ENCODE measurements at places on chromosomes 6 and 20.

- DNase-seq: no peak
Measured at GRCh38 chr6:4105980-4106536, 27.1 kb upstream of the FAM217A start.

DNA sequence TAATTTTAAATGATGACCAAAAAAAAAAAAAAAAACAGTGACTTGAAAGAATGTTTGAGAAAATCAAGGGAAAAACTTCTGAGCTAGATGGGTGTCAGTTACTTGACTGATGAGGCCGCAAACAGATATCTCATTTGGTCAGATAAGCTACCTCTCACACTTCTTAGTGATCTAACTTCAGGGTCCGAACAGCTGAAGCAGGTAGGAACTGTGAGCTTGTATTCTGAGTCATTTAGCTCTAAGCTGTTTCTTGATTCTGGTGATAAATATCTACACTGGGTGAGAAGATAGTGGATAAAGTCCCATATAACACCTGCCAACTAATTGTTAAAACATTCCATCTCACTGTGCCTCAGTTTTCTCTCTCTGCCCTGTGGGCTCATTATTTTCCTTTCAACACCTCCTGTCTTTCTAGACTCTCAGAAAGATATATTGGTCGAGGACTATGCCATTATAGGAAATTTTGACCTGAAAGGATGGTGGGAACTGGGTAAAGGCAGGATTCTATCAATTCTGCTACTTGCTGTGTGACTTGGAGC is 7.7 kb downstream of the KIF3B start:
- no peak for DNase-seq

GRCh38 chr20:50834599-50835005 is 39.7 kb downstream of the BCAS4 start:
- no peak for DNase-seq

DNA sequence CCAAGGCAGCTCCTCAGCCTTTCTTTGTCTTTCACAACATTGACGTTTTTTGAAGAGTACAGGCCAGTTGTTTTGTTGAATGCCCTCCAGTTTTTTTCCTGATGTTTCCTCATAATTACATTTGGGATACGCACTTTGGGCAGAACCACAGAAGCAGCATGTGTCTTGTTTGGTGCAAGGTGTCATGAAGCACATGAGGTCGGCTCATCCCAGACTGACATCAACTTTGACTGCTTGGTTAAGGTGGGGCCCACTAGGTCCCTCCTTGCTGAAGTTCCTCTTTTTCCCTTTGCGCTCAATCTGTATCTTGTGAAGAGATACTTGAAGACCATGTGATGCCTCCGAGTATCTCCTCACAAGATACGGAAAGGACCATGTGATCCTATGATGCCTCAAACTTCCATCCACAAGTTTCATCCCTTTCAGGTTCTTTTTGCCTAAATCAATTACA is 10.5 kb downstream of the SNAI1 start:
- DNase-seq: no peak

DNA sequence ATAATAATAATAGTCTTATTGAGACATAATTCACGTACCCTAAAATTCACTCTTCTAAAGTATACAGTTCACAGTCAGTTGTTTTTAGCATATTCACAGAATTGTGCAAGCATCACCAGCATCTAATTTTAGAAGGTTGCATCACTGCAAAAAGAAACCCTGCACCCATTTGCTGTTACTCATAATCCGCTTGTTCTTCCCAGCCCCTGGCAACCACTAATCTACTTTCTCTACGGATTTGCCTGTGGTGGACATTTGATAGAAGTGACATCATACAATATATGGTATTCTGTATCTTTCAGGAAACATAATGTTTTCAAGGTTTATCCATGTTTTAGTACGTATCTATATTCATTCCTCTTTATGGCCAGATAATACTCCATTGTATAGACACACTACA is 41.5 kb upstream of the FAM184A start:
- no peak for DNase-seq

DNA sequence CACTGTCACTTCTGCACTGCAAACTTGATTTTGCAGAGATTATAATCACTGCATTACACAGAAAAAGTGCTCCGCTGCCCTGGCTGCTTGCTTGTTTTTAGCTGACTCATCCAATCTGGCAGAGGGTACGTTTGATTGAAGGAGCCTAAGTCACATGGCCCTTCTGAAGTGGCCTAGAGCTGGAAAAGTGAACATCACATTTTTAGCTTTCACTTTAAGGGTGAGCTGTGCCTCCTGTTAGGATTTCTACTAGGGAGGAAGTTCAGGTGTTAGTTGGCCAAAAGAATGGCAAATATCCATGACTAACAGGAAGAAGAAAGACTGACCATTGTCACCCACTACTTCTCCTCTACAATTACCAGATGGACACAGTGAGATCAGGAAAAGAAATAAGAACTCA is 889.1 kb upstream of the MAP3K7 start:
- DNase-seq: no peak

DNA sequence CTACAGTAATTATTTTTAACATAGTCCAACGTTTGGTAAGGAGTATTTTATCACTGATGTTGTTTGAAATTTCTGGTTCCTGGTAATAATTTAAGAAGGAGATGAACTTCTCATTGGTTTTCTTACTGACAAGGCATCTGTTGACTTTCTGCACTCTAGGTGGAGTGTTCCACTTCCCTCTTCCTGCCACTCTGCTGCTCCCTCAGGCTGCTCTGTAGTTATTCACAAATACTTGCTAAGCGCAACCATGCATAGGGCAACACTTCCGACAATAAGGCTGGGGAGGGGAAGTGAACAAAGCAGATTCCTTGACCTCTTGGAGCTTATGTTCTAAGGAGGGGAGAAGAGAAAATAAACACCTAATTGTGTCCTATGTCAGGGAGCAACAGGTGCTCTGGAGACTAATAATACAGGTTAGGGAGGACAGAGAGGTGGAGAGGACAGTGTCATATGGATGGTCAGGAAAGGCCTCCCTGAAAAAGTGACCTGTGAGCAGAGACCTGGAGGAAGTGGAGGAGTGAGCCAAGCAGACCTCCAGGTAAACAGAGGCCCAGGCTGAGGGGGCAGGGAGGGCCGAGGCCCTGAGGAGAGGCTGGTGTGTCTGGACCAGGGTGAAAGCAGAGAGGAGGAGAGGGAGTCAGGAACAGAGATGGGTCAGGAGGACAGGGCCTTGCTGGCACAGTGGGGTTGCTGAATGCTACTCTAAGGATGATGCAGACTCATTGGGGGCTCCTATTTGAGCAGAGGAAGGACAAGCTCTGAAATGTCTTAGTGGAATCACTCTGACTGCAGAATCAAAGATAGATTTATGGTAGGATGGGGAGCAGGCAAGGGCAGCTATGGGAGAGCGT is 134.8 kb upstream of the SLC24A3 start:
- no peak for DNase-seq

- DNase-seq: no peak
Measured at GRCh38 chr20:19256085-19256484, 43.6 kb downstream of the SLC24A3 start.

DNA sequence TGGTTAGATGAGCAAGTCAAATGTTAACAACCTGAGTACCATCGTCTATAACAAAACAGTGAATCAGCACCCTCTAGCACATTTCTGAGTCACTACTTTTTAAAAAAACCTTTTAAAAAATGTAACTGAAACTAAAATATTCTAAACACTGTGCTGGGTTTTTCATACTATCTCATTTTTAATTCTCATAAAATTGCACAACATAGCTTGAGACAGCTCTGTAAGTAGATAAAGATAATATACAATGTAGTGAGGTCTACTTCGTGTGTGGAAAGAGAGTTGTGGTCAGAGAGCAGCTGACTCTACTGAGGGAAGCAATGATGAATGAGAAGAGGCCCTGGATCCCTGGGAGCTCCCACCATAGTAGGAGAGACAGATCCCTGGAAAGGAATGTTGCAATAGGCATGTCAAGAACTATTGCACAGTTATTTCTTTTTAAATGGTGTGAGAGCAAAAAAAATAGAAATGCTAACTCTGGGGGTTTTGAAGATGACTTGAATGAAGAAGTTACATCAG is 13.6 kb upstream of the CALHM6 start:
- DNase-seq: no peak

DNA sequence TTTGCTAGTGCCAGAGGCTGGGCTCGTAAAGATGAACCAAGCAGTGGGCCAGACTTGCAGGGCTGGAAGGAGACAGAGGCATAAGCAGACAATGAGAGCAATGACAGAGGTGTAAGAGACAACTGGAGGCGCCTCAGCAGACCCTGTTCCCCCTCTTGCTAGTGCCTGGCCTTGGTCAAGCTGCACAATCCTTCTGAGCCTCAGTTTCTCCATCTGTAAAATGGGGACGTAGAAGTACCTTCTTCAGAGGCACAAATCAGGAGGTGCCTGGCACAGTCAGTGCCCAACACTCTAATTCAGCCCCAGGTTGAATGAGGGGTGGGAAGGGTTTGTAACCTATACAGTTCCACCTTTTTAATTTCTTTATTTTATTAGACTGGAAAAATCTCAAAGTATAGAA is 23.2 kb downstream of the BPIFB1 start:
- DNase-seq: no peak

- no peak for DNase-seq
Measured at GRCh38 chr20:19207541-19207940, 4.9 kb upstream of the SLC24A3 start.

DNA sequence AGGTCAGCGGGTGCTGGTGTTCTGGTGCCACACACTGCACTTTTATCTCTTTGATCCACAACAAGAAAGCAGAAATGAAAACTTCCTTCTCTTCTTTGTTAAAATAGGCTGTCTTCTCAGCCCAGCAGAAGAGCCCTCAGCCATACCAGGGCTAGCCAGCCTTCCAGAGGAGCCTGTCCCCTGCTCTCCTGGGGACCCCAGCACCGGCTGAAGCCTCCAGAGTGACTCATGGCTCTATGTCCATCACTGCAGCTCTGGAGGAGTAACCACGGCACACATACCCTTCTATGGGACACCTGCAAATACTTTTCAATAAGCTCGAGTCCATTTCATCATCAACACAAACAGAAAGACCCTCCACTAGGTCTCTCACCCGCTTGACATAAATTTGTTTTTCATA is 135.6 kb upstream of the CST7 start:
- no peak for DNase-seq

GRCh38 chr6:99467509-99468106 is 42.5 kb upstream of the PNISR start:
- DNase-seq: no peak

GRCh38 chr6:108174371-108175175 is 8.8 kb downstream of the NR2E1 start:
- no peak for DNase-seq

GRCh38 chr6:2412731-2413130 is 167.3 kb upstream of the GMDS start:
- DNase-seq: no peak

DNA sequence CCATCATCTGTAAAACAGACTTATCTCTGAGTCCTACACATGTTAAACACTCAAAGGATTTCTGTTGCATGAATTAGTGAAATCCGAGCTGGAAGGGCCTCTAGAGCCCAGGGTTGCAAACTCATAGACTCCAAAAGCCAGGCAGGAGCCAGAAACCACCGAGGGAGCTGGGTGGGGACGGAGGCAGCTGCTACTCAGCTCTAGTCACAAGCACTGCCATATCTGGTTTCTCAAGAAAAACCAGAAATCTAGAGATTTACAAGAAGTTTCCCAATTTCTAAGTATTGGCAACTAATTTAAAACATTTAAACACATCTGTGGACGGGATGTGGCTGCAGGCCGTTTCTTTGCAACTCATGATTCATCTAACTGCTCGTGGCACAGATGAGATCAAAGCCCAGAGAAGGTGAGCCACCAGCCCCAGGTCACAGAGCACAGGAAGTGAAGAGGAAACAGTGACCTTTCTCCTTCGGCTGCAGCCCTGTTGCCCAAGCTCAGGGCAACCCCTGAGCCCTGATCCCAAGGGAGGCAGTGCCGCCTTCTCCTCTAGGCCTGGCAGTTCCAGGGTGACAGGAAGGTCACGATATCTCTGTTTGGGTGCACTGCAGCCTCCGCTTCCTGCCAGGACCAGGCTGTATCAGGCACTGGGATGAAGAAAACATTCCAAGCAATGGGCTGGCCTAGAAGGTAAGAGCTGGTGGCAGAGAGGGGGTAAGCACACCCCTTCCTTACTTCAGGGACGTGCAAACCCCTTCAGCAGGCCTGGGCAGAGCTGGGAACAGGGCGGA is 26.4 kb upstream of the PTGIS start:
- peak; percentile 70 for DNase-seq

GRCh38 chr6:25122001-25122400 is 157.2 kb upstream of the CARMIL1 start:
- DNase-seq: no peak

DNA sequence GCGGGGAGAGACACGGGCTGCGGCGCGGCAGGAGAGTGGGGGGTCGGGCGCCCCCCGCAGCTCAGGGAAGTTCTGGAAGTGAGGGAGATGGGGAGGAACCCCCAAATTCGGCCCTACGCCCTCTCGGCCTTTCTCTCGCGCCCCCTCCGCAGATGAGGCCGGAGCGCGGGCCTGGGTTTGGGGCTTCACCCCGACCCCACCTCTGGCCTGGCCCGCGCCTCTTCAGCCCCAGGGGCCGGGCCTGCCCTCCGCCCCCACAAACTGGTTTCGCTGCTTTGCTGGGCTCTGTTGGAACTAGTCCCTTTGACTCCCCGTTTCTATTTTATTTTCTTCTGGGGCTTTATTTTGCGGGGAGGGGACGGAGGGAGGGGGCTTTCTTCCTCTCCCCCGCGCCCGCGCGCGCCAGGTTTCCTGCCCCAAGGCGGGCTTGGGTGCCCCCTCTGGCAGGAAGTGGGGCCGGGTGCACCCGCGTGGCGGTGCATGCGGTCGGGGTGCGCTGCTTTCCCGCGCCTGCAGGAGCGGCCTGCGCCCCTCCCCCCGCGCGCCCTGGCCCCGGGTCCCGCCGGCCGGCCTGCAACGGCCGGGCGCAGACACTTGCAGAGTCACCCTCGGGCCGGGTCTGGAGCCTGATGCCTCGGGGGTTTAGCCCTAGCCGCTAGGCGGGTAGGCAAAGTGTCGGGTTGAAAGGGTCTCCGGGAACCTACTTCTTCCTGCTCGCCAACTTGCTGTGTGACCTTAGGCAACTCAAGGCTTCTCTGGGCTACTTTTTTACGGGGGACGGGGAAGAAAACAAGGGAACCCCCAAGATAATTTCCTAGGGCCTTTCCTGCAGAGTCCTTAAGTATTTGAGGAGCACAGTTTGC is 1.3 kb downstream of the HMGA1 start:
- peak; percentile 80 for DNase-seq

DNA sequence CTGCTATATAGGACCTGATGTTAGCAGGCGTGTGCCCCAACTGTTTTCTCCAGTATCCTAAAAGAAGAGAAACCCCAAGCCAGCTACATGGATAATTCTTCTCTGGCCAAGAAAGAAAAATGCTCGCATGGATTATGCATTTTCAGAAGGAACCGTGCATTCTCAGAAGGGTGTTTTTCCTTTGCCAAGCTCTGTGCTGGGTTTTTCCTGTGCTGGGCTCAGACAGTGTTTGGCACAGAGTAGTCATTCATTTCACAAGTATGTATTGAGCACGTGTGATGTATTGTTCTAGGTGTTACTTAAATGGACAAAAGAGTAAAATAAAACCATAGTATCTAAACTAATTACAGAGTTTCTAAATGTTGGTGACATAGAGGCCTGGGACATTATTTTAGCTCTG is 62.7 kb upstream of the ZNF133 start:
- no peak for DNase-seq
